Activated CD4-positive, alpha-beta memory T cell treated with anti-CD3 and anti-CD28 coated beads for 36 hours (primary cell): ENCODE measurements at places on chromosomes 13 and 19. TPM values are rescaled to one million over a fixed set of nuclear protein-coding genes. Genes with fewer than 3 reads are reported as not detected.

The RXFP2 gene
- total RNA-seq = not detected

The DOCK6 gene
- 5.9 TPM for total RNA-seq

- H3K36me3 ChIP-seq = peaks cover 11% of the 10 kb centered on the region
- H3K27me3 ChIP-seq = no peaks in the 10 kb centered on the region
- no peak overlapping the region for H3K4me3 ChIP-seq
- H3K4me1 ChIP-seq = peaks cover 29% of the 10 kb centered on the region
These were observed 94.7 kb downstream of the MIPEP start for GRCh38 chr13:23794267-23795161.

DNA sequence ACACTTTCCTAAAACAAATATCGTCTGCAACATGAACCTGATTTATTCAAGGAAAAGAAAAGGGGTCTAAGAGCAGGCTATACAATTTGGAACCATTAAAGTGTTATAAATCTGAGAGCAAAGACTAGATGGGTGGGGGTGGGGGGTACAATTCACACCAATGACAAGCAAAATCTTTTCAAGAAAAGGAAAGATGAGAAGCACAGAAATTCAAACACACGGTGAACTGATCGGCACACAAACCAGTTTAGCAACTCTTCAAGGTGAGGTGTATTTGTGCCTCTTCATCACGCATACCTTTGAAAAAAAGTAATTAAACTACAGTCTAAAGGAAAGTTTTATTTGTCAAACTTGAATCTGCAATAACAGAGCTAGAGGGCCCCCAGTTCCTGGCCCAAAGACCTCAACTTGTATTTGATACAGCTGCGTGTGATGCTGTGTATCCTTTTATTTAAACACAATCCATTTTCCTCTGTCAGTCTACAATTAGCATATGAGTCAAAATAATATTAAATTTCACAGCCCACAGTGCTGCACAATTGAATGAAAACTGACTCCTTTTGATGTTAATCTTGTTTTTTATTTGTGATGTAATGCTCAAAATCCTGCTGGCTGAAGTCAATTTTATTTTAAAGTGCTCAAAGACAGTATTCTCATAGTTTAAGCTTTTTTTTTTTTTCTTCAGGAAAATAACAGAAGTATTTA lies 14.2 kb downstream of the EFNB2 start:
- no peak for DNase-seq
- no peak overlapping the region for H3K27ac ChIP-seq
- H3K4me3 ChIP-seq = no peak overlapping the region
- no peaks in the 10 kb centered on the region for H3K4me1 ChIP-seq

DNA sequence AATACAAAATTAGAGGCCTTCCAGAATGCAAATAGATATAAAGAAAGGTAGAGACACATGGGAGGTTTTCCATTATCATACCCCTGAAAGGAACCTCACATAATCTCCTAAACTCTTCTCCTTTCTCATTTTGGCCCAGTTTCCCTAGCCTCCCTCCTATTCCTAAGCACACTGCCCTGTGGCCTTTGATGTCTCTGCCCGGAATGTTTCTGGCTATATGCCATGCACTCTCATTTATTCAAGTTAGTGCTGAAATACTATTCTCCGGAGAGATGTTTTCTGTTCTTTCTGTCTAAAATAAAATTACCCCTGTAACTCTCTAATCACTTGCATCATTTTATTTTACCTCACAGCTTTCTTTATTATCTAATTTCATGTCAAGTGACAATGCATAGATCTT lies 1287.7 kb downstream of the SLITRK5 start:
- H3K36me3 ChIP-seq = no peaks in the 10 kb centered on the region
- H3K4me3 ChIP-seq = no peak overlapping the region
- no peaks in the 10 kb centered on the region for H3K27me3 ChIP-seq
- H3K27ac ChIP-seq = no peak overlapping the region
- no peaks in the 10 kb centered on the region for H3K4me1 ChIP-seq
- DNase-seq = no peak

DNA sequence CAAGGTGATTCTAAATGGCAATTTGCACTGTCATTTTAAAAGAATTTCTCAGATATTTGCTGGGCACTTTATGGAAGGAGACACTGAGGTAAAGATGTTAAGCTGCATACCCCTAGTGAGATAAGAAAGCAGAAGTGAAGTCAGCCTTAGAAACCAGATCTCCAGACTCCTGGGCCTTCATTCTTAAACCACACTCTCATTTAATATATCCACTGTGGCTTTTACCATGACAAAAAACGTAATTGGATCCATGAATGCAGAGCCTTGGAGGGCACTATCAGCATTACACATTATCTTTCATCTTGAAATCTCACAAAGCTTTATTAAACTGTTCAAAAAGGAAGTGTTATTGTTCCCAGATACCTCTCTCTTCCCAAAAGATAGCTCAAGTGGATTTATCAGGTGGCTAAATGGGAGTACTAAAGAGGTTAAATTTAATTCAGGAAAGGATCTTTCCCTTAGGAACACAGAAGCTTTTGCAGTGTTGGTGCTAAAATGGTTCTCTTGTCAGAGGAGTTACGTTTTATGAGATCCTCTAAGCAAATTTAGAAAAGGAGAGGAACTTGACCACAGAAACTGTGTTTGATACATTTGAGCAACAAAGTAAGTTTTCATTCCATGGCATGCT lies 1060.4 kb downstream of the EFNB2 start:
- no peaks in the 10 kb centered on the region for H3K36me3 ChIP-seq
- no peaks in the 10 kb centered on the region for H3K4me1 ChIP-seq
- no peak overlapping the region for H3K4me3 ChIP-seq
- no peak overlapping the region for H3K27ac ChIP-seq
- DNase-seq = no peak
- H3K27me3 ChIP-seq = no peaks in the 10 kb centered on the region

GRCh38 chr19:30908262-30908771 lies 440.9 kb downstream of the TSHZ3 start:
- H3K36me3 ChIP-seq = no peaks in the 10 kb centered on the region
- H3K27ac ChIP-seq = no peak overlapping the region
- H3K4me1 ChIP-seq = no peaks in the 10 kb centered on the region
- DNase-seq = no peak
